ENCODE measurements at places on chromosomes 5 and 9.

- no peak for DNase-seq
These were observed 180.3 kb downstream of the C9orf152 start for GRCh38 chr9:110027671-110028081.

GRCh38 chr9:134307674-134308638 is 18.3 kb upstream of the RXRA start:
- DNase-seq, result no peak

- no peak for DNase-seq
These were observed 501.7 kb downstream of the ARHGEF28 start for GRCh38 chr5:74127381-74128320.

GRCh38 chr9:98931600-98932389 is 11.9 kb upstream of the COL15A1 start:
- DNase-seq, result no peak

DNA sequence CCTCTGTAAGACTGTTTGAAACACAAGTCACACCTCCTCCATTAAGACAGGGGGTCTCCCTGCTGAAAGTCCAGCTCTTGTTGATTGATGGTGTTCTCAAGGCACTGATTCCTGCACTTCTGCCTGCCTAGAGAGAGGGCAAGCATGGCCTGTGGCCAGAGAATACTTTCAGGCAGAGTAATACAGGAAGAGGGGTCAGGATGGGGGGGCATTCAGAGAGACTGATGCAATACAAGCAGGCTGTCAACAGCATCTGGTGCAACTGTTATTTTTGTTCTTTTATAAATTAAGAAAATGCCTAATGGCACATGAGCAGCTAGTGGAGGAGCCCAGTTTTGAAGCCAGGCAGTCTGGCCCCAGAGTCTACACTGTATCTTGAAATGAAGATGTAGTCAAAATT is 302.2 kb downstream of the DIRAS2 start:
- no peak for DNase-seq

GRCh38 chr9:14937216-14937615 is 27.0 kb upstream of the FREM1 start:
- no peak for DNase-seq

DNA sequence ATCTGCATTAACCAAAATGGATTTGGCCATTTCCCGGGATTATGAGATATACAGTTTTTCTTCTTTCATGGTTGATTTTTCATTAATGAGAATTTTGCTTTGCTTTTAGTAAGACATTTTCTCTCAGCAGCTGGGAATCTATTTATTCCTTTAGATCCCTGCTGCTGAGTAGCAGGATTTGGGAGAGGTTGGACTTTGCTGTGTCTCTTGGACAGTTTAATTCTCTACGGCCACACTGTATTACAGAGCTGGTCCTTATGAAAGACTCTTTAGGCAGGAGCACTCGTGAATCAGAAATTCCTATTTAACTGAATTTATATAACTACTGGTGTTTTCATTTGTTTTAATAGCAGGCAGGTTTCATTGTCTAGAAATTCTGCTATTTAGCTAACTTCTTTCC is 1.6 kb downstream of the UNC13B start:
- no peak for DNase-seq

DNA sequence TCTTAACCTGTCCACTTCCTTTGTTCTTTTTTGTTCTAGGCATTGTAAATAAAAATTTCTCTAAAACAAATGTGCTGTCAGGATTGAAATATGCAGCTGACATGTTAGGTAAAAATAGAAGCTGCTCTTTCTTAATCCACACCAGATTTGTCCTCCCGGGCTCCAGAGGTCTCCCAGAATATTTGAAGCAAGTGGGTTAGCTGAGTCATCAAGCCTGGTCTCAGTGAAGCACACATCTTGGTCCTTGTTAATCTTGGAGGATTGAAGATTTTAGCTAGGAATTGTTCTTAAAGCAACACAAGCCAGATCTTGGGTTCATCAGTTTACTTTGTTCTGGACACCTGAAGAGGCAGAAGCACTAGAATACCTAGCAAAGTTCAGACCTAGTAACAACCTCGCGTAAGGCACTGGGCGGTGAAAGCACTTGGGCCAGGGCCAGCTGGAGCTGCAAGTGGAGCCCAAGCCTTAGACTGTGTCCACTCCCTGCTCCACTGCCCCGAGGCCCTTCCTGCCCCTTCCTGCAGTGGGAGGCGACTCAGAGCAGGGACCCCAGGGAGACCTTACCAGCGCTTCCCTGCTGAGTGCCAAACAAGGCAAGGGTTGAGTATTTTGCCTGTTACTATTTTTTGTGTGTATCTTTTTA is 36.5 kb downstream of the HABP4 start:
- no peak for DNase-seq

DNA sequence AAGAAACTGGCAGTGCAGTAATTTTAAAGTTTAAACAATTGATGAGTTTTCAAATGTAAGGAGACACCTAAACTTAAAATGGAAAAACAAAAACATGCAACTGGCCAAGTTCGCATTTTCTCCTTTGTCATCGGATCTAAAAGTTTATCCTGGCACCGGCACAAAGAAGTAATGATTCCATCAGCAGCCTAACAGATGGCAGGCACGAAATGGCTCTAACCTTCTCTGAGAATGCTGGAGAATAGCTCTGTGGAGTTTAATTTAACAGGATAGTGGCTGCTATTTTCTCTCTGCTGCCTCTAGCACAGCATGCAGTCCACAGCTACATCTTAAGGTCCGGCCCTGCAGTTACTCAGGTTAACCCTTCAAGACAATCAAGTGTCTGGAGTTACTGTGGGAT is 82.2 kb downstream of the PRELID2 start:
- DNase-seq, result no peak

- no peak for DNase-seq
These were observed 212.2 kb upstream of the MVB12B start for GRCh38 chr9:126114409-126114760.

GRCh38 chr5:166880456-166880855 is 1411.0 kb upstream of the WWC1 start:
- no peak for DNase-seq
